ENCODE measurements at places on chromosomes 6 and 20. TPM values are rescaled to one million over a fixed set of nuclear protein-coding genes. Genes with fewer than 3 reads are reported as not detected.
A peak's percentile ranks its signal among the peaks of the same experiment; 100 is the strongest.

Gene ENPP5
- not detected for total RNA-seq

Gene TSPYL4
- total RNA-seq, result 19.9 TPM

Gene RAET1G
- not detected for total RNA-seq

Gene KIAA0408
- total RNA-seq, result not detected

Gene OVOL2
- total RNA-seq, result not detected

Gene RNF217
- total RNA-seq, result 0.05 TPM

Gene FAM217B
- 15.1 TPM for total RNA-seq

Gene FAM184A
- 0.19 TPM for total RNA-seq

DNA sequence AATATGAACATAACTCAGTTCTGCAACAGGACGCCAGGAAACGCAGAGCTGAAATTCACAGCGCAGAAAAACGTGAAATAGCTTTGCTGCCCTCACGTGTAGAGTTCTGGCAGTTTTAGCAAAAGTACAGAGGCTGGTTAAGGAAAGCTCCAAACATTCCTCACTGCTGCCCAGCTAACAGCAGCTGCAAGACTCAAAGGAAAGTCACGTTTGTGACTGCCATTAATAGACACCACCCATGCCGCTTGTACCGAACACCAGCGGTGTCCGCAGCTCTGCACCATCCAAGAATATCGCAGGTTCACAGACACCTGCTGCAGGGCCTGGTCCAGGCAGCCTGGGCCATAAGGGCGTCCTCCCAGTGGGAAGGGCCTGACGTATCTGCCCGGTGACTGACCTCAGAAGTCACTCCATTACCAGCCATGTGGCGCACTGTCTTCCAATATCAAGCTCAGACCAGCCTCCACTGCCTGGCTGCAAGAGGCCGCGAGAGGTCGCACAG lies 61.4 kb downstream of the WDR27 start:
- H3K4me1 ChIP-seq, result no peaks in the 10 kb centered on the region
- H3K4me3 ChIP-seq, result no peak overlapping the region
- no peaks in the 10 kb centered on the region for H3K27me3 ChIP-seq
- no peaks in the 10 kb centered on the region for H3K36me3 ChIP-seq

DNA sequence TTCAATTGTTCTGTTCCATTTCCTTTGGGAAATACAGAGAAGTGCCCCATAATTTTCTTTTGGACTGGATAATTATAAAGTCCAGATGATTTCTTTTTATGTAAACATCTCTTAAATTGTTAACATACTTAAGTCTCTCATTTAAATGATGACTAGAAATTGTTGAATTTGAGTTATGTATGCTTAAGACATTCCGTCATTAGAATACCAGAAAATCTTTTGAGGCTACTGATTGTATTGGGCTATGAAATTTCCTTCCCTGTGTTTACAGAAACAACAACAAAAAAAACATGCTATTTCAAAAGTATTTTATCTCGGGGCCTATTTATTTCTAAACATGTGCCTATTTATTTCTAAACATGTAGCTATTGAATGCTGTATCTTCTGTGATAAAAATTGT lies 125.4 kb downstream of the SH3BGRL2 start:
- H3K27me3 ChIP-seq, result no peaks in the 10 kb centered on the region
- H3K27ac ChIP-seq, result no peak overlapping the region
- H3K4me1 ChIP-seq, result no peaks in the 10 kb centered on the region
- no peaks in the 10 kb centered on the region for H3K36me3 ChIP-seq
- DNase-seq, result no peak

DNA sequence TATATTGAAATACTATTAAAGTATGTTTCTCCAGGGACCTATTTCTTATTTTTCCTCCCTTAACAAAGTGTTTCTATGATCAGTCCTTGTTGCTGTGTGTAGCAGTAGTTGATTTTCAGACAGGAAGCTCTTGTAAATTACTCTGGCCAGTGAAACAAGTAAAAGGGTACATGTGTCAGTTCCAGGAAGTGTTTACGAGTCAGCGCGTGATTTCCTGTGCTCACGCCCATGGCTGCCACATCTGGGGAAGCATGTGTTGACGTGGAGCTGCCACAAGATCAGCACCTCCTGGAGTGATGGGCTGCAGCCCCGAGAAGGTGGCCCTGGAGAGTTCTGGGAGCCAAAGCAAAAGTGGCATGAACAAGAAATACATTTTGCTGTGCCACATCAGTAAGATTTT lies 38.6 kb upstream of the GGTLC1 start:
- no peaks in the 10 kb centered on the region for H3K4me1 ChIP-seq
- no peak overlapping the region for H3K4me3 ChIP-seq
- no peak overlapping the region for H3K27ac ChIP-seq
- H3K36me3 ChIP-seq, result no peaks in the 10 kb centered on the region

- DNase-seq, result no peak
- no peak overlapping the region for H3K4me3 ChIP-seq
- H3K4me1 ChIP-seq, result peaks cover 21% of the 10 kb centered on the region
- H3K27ac ChIP-seq, result peak overlapping the region; percentile 42
- H3K27me3 ChIP-seq, result no peaks in the 10 kb centered on the region
Measured at GRCh38 chr6:30821862-30822784, 62.2 kb upstream of the DDR1 start.

DNA sequence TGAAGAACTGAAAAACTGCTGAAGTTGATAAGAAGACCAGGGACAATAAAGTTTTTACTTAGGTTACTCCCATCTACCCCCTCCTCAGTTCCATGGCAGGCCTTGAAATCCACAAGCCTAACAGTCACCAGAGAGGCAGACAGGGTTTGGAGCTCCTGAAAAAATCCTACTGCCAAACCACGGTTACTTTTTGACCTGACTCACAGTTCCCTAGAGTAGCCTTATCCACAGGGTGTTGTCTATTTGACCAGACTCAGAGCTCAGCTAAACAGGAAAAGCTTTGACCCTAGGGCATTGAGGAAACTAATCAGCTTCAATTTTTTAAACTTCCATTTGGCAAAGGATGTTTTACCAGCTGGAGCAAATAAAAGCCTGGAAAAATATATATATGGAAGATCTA lies 257.7 kb upstream of the NT5E start:
- no peaks in the 10 kb centered on the region for H3K36me3 ChIP-seq
- H3K27me3 ChIP-seq, result no peaks in the 10 kb centered on the region
- H3K27ac ChIP-seq, result no peak overlapping the region
- DNase-seq, result no peak

DNA sequence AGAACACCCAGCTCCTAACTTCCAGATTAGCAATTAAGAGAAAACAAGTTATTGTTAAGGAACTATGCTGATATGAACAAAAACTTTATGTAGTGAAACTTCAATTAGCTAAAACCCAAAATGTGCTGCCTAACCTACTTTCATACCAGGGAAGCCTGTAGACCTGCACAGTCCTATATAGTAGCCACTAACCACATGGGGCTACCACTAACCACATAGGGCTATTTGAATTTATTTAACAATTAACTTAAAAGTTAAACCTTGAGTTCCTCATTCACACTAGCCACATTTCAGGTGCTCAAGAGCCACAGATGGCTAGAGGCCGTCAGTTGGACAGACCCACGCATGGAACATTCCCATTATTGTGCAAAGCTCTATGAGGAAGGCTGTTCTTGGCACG lies 72.4 kb upstream of the LAMP5 start:
- no peaks in the 10 kb centered on the region for H3K36me3 ChIP-seq
- no peaks in the 10 kb centered on the region for H3K27me3 ChIP-seq
- no peak overlapping the region for H3K4me3 ChIP-seq
- DNase-seq, result peak; percentile 72

DNA sequence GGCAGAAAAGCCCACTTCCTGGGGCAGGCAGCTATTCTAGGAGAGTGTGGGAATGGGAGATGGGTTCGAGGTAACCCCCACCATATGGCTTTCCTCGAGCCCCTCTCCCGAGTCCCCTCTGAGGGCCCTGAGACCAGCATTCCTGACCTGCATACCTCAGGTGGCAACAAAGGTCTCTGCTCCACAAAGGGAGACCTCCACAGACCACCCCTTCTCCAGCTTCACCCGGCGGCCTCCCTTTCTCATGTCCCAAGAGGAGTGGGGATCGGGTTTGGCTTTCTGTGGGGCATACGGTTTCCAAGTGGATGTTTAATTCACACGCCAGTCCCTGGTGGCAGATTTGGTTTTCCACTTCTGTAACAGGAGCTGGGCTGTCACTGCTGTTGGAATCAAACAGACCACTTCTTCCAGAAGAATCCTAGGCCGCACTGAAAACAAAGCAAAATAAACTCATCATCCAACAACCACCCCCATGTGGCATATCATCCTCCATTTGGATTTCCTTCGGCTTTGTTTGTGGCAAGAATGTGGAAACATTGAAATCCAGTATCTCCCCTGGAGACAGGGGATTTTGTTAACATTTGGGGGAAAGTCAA lies 83.2 kb downstream of the DLL1 start:
- H3K4me3 ChIP-seq, result no peak overlapping the region
- H3K27me3 ChIP-seq, result no peaks in the 10 kb centered on the region
- no peaks in the 10 kb centered on the region for H3K4me1 ChIP-seq
- H3K36me3 ChIP-seq, result no peaks in the 10 kb centered on the region
- H3K27ac ChIP-seq, result no peak overlapping the region

GRCh38 chr6:156502969-156503504 lies 274.1 kb upstream of the ARID1B start:
- H3K36me3 ChIP-seq, result no peaks in the 10 kb centered on the region
- no peak overlapping the region for H3K27ac ChIP-seq
- no peaks in the 10 kb centered on the region for H3K4me1 ChIP-seq
- H3K27me3 ChIP-seq, result peaks cover 2% of the 10 kb centered on the region

- no peaks in the 10 kb centered on the region for H3K27me3 ChIP-seq
- no peak for DNase-seq
- no peak overlapping the region for H3K4me3 ChIP-seq
- H3K27ac ChIP-seq, result no peak overlapping the region
Measured at GRCh38 chr6:144867761-144868160, 582.6 kb downstream of the UTRN start.

GRCh38 chr6:49839957-49840356 lies 26.4 kb downstream of the CRISP1 start:
- H3K4me1 ChIP-seq, result no peaks in the 10 kb centered on the region
- no peaks in the 10 kb centered on the region for H3K27me3 ChIP-seq
- DNase-seq, result no peak
- no peaks in the 10 kb centered on the region for H3K36me3 ChIP-seq
- H3K4me3 ChIP-seq, result no peak overlapping the region
- no peak overlapping the region for H3K27ac ChIP-seq

DNA sequence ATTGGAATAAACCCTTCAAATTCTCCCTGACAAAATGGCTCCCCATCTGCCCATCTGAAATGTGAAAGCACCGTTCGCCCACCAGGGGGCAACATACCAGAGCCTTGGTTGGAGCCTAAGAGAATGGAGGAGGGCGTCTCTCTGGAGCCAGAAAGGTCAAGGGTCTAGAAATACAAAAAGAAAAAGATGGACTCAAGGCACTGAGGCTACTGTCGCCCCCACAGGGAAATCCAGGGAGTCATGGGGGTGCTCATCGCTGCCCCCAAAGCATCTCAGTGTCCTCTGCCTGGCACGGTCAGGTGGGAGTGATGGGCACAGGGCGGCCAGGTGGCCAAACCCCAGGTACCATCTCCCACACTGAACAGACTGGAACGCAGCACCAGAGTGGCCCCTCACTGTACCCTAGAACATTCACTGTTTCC lies 136.3 kb downstream of the ZMYND8 start:
- H3K4me3 ChIP-seq, result no peak overlapping the region
- no peaks in the 10 kb centered on the region for H3K27me3 ChIP-seq

DNA sequence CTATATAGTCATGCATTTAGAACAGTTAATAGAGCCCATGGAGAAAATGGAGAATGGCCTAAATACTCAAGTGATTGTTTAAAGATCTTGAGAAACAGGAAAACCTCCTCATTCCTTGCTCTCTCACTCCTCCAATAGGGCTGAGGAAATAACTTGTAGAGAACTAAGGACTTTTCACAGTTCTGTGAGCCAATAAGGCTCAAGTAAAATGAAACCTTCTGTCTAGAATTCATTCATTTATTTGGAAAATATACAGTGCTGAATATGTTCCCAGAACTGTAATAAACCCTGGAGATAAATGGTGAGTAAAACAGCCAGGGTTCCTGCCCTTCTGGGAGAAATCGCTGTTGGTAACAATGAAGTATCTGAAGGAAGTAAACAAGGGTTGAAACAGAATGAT lies 35.3 kb downstream of the ELOVL2 start:
- H3K4me1 ChIP-seq, result peaks cover 11% of the 10 kb centered on the region
- no peaks in the 10 kb centered on the region for H3K36me3 ChIP-seq
- H3K27me3 ChIP-seq, result no peaks in the 10 kb centered on the region
- H3K4me3 ChIP-seq, result no peak overlapping the region

GRCh38 chr6:6661684-6662083 lies 73.2 kb downstream of the LY86 start:
- H3K4me3 ChIP-seq, result no peak overlapping the region
- H3K27me3 ChIP-seq, result no peaks in the 10 kb centered on the region
- peaks cover 24% of the 10 kb centered on the region for H3K4me1 ChIP-seq
- H3K27ac ChIP-seq, result no peak overlapping the region
- no peaks in the 10 kb centered on the region for H3K36me3 ChIP-seq

DNA sequence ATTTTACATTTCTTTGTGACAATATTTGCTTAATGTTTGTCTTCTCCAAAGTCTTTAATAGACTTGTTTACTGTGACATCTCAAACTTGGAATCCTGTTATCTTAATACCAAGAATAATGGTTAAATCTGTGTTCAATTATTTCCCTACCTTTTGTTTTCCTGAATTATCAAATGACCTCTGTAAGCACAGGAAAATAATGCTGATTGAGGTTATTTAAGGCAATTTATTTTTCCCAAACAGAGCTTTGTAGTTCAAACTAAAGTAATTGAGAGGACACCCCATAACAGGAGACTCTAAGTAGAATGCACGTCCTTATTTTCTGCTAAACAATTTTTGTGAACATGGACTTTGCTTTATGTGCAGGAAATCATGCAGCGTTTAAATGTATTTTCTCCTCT lies 195.0 kb downstream of the BTBD3 start:
- no peaks in the 10 kb centered on the region for H3K27me3 ChIP-seq
- no peaks in the 10 kb centered on the region for H3K36me3 ChIP-seq
- H3K4me1 ChIP-seq, result no peaks in the 10 kb centered on the region
- H3K4me3 ChIP-seq, result no peak overlapping the region

DNA sequence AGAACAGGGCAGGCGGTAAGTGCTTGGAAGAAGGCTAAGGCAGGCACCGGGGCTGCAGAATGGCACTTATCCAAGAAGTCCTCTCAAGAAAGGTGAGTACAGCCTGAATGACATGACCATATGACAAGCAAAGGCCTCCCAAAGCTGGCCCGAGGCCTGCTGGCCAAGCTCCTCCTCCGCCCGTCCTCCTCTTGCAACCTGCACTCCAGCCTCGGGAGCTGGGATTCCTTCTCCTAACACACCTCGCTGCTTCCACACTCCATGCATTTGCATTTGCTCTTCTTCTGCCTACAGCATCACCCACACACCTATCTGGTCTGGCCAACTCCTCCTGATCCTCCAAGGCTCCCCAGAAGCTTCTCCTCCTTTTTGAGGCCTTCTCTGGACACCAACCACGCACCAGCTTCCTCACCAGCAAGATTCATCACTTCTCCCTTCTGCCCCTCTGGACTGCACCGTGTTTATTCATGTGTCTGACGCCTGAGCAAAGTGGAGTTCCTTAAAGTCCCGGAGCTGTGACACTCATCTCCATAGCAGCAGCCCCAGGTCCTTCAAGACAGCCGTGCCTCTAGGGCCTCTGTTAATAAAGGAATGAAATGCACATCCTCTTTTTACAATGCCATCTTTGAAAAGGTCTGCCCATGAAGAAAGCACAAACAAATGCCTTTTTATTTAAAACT lies 32.3 kb downstream of the CNKSR3 start:
- no peaks in the 10 kb centered on the region for H3K4me1 ChIP-seq
- DNase-seq, result no peak
- peaks cover 2% of the 10 kb centered on the region for H3K27me3 ChIP-seq
- no peaks in the 10 kb centered on the region for H3K36me3 ChIP-seq
- H3K4me3 ChIP-seq, result no peak overlapping the region
